ENCODE measurements at places on chromosomes 2 and 18.
A peak's percentile ranks its signal among the peaks of the same experiment; 100 is the strongest.

GRCh38 chr2:238042849-238043584 lies 17.8 kb upstream of the SCLY start:
- DNase-seq, result no peak

- no peak for DNase-seq
These were observed 2.5 kb downstream of the DLX1 start for GRCh38 chr2:172087780-172088244.

DNA sequence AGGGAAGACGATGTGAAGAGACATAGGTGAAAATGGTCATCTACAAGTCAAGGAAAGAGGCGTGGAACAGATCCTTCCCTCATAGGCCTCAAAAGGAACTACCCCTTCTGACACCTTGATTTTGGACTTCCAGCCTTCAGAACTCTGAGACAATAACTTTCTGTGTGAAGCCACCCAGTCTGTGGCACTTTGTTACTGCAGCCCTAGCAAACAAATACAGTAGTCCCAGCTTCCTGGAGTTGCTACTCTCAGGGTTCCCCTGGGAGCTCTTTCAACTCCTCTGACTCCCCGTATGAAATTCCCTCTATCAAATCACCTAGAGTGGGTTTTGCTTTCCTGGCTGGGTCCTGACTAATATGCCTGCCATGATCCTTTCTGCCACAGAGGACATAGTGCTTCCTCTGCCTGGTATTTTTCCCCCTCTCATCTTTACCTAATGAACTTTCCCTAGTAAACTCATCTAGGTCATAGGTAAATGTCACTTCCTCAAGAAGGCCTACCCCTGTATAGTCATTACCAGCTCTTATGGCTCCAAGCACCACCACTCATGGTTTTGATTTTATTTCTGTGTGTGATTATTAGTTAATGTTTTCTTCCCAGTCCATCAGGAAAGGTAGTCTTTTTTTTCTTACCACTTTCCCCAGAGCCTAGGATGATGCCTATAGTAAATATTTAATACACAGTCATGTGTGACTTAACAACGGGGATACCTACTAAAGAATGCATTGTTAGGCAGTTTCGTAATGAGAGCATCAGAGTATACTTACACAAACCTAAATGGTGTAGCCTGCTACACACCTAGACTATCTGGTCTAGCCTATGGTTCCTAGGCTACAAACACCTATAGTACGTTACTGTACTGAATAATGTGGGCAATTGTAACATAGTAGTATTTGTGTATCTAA lies 111.5 kb upstream of the LGALSL start:
- DNase-seq, result no peak

DNA sequence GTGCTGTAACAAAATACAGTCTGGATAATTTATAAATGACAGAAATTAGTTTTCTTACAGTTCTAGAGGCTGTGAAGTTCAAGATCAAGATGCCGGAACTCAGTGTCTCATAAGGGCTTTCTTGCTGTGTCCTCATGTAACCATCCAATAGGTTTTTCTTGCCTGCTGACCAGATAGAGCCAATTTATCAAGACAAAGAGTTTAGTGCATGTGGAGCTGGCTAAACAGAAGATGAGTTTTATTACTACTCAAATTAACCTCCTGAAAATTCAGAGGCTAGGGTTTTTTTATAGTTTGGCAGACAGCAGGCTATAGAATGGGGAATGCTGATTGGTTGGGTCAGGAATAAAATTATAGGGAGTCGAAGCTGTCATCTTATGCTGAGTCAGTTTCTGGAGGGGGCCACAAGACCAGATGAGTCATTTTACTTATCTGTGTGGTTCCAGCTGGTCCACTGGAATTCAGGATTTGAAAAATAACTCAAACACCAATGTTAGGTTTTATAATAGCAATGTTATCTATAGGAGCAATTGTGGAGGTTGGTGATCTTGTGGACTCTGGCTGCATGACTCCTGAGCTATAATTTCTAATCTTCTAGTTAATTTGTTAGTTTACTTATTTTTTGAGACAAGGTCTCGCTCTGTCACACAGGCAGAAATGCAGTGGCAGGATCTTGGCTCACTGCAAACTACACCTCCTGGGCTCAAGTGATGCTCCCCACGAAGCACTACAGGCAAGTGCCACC lies 3.2 kb upstream of the PDK1 start:
- DNase-seq, result peak; percentile 50

GRCh38 chr2:16727256-16727655 lies 61.6 kb upstream of the CYRIA start:
- no peak for DNase-seq

DNA sequence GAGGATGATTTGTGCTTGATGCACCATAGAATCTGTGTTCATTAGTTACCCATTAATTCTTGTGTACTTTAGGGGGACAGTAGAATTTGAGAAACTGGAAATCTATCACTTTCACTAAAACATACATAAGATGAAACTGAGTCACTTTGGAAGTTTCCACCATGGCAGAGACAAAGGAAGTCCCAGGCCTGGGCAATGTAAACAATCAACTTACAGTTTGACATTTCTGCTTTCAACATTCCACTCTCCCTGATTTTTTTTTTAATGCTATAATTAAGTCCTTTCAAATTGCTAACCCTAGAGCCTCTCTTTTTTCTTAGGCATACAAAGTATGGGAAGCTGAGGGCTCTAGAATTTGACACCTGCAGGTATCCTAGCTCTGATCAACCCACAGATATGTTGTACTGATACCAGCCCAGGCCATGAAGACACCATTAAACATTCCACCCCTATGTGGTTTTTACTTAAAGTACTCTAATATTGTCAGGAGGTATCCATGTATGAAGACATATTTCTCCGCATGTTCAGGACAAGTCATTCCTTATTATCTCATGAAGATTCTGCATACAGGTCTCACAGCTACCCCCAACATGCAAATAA lies 88.5 kb upstream of the GLS start:
- no peak for DNase-seq

DNA sequence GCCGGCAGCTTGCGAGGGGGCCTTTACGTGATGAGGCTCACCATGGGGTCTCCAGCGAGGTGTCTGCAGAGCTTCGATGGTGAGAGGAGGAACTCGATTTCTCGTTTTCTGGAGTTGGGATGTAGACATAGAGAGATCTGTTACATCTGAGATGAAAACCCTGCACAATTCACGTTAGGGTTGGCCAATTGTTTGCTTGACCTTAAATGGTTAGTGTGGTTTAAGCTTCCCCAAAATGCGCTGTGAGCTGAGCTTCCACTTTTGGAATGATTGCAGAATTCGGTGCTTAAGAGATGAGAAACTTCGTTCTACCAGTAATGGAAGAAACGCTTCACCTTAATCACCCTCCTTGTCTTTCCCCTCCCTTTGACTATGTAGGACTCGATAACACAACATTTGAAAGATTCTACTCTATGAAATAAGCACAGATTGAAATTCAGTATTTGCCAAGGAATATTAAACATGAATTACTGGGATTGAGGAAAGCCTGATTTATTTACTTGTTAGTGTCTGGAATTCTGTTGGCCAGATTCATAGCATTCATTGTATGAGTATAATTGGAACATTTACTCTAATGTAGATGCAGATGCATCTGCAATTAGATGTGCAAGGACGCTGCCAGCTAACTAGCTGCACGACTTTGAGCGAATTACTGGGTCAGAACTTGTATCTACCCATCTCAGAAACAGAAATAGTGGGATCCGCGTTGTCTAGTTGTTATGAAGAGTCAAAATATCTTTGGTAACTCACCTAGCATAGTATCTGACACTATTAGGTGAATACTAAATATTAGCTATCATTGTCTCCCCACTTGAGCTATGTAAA lies 1.6 kb upstream of the KLF7 start:
- DNase-seq, result peak; percentile 40

GRCh38 chr2:235510318-235510717 lies 16.5 kb downstream of the AGAP1 start:
- DNase-seq, result no peak

GRCh38 chr2:121185571-121186074 lies 99.4 kb downstream of the TFCP2L1 start:
- no peak for DNase-seq

GRCh38 chr2:162215162-162215561 lies 28.1 kb downstream of the FAP start:
- no peak for DNase-seq

All from common myeloid progenitor, CD34-positive (primary cell).